ENCODE measurements at places on chromosomes 5 and 9.

DNA sequence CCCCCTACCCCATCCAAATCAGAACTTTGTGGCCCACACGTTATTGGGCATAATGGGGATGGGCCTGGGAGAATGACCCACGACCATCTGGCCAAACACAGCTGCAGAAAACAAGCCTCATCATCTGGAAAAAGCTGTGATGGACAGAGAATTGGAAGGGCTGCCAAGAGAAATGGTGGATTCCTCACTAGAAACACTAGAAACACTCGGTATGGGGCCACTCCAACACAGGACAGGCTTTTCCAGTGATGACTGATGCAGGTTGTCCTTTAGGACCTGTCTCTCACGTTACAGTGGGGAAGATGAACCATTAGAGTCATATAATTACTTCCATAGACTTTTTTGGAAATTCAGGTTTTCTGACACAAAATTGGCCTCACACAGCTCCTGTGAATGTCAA lies 172.4 kb upstream of the TARS1 start:
- DNase-seq = no peak

- DNase-seq = no peak
These were observed 735 bp downstream of the PTGR1 start for GRCh38 chr9:111598733-111599091.

- no peak for DNase-seq
These were observed 242.2 kb downstream of the FER start for GRCh38 chr5:108989761-108990392.

DNA sequence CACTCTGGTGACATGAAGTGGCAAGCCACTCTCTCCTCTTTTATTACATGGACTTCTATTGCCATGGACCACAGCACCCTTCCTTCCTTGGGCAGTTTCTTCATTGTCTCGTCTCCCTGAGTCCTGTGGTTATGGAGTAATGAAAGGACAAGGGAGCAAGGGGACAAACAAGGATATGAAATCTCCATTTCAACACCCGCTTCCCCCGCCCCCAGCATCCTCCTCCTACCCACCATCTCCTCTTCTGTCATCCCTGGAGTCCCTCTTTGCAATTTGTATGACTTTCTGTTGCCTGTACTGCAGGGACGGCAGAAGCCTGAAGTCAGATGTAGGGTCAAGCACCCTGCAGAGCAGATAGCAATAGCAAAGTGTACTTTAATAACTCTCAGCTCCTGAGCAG lies 300.7 kb upstream of the CLINT1 start:
- DNase-seq = no peak

- no peak for DNase-seq
These were observed 140.2 kb downstream of the EMB start for GRCh38 chr5:50300878-50301277.

DNA sequence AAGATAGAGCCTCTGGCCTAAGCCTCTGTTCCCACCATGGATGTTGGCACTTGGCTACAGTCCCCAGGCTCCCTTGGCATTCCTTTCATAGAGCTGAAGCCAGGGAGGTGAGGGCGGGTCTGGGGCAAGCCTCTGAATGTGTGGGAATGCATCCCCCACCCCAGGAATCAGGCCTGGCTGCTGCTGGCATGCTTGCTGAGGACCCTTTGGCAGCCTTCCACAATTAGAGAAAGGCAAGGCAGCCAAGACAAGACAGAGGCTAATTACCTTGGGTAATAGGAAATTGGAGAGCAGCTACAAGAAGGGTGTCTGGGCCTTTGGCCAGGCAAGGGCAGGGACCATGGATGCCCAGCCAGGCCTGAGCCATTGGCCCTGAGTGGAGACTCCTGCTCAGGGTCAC lies 204.4 kb upstream of the TRIM32 start:
- no peak for DNase-seq

- no peak for DNase-seq
These were observed 288.7 kb downstream of the FANCC start for GRCh38 chr9:95028853-95029219.

GRCh38 chr5:92308679-92309078 lies 925.6 kb upstream of the ARRDC3 start:
- no peak for DNase-seq

DNA sequence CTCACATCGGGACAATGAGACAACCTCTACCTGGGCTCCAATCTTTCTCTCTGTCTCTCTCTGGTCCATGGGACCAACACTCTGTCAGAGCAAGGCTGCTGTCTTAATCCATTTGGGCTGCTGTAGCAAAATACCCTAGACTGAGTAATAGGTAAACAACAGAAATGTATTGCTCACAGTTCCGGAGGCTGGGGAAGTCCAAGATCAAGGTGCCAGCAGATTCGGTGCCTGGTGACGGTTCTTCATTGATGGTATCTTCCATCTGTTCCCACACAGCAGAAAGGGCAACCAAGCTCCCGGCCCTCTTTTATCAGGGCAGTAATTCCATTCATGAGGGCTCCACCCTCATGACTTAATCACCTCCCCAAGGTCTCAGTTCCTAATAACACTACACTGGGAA lies 61.3 kb upstream of the SPOCK1 start:
- DNase-seq = no peak

GRCh38 chr9:78011049-78011448 lies 20.6 kb downstream of the GNAQ start:
- DNase-seq = no peak

DNA sequence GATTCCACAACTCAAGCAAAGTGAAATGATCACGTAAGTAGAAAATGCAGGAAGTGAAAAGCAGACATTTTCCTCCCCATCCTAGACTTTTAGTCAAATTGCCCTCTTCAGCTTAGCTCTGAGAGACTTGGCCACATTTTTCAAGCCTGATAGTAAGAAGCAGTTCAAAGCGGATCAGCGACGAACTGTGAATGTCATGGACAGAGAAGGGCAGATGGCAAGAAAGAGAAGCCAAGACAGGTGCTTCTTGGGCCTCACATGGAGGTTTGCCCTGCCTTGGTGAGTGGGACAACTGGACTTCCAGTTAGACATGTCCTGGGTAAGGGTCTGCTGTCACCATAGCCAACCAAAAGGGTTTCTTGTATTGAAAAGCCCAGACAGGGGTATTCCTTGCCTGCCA lies 291.5 kb downstream of the MED10 start:
- DNase-seq = no peak

DNA sequence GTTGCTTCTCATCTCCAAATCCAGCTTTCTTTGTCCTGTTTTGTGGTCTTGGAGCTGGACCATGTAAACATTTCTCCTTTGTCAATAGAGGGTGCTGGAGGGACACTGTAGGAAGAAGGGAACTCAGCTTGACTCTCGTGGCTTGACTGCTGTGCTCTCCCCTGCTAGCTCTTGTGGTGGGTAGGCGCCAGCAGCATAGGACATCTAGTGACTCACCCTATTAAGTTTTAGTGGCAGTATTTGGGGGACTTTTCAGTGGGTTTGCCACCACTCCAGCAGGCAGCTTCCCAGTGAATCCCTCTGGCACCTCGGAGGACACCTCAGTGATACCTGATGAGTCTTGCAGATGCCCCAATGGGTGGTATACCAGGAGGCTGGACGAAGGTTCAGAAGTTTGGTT lies 97.8 kb downstream of the TSSK1B start:
- DNase-seq = no peak

DNA sequence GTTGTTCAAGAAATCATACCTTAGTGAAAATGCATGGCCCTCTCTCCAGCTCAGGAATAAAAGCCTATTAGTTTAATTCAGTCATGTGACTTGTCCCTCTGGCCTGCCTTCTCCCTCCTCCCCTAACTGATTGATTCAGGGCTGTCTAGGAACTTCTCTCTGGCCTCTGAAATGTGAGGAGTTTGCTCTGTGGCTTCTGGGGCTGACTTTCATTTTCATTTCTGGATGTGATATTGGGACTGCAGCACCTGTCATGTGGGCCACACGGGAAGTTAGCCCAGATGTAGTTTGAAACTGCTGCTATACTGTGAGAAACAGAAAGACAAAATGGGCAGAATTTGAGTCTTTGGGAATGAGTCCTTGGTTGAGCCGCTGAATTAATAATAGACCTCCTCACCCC lies 44.8 kb downstream of the PARP8 start:
- no peak for DNase-seq

GRCh38 chr9:68995776-68996175 lies 18.1 kb downstream of the PRKACG start:
- no peak for DNase-seq

GRCh38 chr5:134536876-134537275 lies 11.4 kb downstream of the JADE2 start:
- DNase-seq = no peak

- DNase-seq = no peak
These were observed 221.6 kb downstream of the PARP8 start for GRCh38 chr5:50887889-50888633.

GRCh38 chr5:172251419-172251818 lies 32.1 kb downstream of the UBTD2 start:
- DNase-seq = no peak

- DNase-seq = no peak
These were observed 84.3 kb upstream of the GRHPR start for GRCh38 chr9:37338218-37338617.

Data from NCI-H1694 treated with DMSO at 0.1 percent for 48 hours (cell line).